ENCODE measurements at places on chromosomes 6 and 20.

DNA sequence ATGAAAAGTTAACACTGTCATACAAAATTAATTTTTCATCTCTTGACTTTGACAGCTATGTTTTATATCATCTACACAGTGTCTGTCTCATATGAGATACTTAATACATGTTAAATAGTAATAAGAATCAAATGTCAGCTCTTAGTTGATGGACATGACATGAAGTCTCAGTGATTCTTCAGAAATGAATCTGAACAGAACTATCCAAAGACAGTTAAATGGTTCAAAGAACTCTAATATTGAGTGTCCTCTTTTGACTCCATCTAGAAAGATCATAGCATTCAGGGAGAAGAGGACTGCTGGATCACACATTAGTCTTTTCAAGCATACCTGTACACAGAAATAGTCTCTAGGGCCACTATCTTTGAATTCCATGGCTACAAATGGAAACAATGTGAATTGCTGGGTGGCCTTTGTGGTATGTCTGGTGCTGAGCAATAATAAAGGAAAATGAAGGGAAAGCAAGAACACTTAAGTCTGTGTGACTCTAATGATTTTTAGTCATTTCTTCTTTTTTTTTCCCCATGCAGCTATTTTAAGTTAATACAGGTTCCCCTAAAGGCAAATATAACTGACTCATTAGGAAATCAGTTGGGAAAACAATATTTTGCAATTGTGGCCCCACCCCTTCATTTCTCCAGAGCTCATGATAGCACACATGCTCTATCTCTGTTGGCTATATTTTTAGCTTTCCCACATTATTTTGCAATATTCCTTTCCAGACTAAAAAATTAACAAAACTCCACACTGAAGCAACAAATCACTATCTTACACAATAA lies 367.5 kb downstream of the GRIK2 start:
- DNase-seq: no peak

DNA sequence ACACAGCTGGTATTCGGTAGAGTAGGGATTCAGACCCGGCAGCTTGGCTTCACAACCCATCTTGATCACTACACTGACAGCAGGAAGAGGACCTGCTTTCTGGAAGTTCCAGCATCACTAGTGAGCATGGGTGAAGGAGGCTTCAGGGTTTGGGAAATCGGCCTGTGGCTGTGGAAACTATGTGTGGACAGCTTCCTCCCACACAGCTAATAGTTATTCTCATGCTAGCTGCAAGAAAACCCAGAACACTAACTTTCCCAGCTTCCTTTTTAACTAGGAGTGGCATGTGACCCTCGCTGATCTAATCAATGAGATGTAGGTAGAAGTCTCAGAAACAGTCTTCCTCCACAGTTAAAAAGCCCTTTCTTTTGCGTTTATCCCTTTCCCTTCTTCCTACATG lies 36.3 kb upstream of the SIRPA start:
- no peak for DNase-seq

DNA sequence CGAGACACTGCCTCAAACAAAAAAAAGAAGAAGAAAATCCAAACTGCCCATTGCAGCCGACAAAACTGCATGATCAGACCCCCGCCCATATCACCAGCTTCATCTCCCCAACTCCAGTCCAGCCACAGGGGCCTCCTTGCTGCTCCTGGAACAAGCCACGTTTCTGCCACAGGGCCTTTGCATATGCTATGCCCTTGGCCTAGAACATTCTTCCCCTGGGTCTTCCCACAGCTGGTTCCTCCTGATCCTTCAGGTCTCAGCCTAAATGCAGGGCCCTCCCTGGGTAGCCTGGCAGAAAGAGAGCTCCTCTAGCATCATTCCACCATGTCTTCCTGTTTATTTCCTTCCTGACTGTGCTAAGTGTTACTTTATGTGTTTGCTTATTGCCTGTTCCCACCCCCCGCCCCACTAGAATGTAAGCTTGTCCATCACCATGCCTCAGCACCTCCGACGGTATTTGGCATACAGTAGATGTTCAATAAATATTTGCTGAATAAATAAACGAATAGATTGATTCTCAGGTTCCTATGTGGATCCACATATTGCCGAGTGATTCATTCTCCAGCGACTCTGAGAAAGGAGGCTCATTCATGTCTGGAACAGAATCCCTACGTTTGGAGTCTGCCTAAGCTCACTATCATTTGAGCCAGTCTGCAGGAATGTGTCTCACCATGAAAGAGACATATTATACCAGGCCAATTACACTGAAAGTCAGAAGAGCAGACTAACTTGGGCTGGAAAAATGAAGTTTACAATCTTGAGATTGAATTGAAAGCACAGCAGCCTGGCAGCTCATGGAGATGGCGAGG lies 56.1 kb downstream of the NFATC2 start:
- no peak for DNase-seq

GRCh38 chr6:97151601-97152000 lies 131.4 kb downstream of the MMS22L start:
- no peak for DNase-seq

DNA sequence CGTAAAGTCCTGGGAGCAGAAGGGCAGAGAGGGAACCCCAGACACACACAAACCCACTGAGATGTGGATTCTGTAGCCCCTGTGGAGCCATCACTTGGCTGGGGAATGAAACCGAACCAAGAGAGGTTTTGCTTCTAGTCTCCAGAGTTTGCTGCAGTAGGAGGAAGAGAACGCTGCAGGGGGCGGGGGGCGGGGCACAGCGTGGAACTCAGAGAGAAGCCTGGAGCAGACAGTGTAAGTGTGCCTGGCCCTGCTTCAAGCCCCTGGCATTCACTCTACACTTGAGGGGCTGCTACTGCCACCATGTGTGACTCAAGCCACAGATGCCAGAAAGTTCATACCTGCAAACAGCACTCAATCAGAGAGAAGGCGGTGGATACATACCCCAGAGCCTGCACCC lies 18.9 kb downstream of the GABRR1 start:
- no peak for DNase-seq

DNA sequence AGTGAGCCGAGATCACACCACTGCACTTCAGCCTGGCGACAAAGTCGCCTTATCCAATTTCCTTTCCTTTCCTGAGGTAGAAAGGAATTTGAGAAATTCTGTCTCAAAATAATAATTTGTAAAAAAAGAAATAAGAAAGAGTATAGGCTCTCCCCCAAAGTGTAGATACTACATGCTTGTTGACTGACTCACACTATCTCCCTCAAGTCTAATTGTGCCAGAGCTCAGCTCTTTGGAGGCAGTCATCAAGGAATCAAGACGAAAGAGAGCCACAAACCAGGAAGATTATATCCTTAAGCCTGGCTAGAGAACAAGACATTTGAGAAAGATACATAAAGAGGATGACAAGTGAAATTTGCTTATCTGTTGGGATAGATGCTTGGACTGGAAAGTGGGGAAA lies 3.7 kb upstream of the FKBPL start:
- no peak for DNase-seq

GRCh38 chr6:47634210-47635047 lies 64.0 kb upstream of the ADGRF4 start:
- no peak for DNase-seq

DNA sequence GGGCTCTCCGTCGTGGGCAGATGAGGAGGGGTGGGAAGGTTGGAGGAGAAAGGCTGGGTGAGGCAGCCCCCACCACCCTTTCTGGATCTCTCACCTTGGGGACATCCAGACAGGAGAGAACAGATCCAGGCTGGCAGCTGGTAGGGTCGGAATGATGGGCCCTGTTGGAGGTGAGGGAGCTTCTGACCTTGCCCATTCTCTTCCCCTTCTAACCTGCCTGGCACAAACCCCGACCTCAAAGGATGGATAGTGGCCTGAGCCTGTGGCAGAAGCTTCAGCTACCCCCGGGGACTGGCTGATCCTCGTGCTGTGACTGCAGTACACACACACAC lies 6.0 kb upstream of the NPBWR2 start:
- no peak for DNase-seq

- DNase-seq: no peak
These were observed 1.2 kb downstream of the MAK start for GRCh38 chr6:10837009-10837621.

GRCh38 chr6:11264100-11264499 lies 31.6 kb upstream of the NEDD9 start:
- no peak for DNase-seq

- DNase-seq: no peak
These were observed 67.3 kb downstream of the ANKRD60 start for GRCh38 chr20:58161192-58161591.

- DNase-seq: no peak
These were observed 60.0 kb downstream of the PTPN1 start for GRCh38 chr20:50569864-50570836.

DNA sequence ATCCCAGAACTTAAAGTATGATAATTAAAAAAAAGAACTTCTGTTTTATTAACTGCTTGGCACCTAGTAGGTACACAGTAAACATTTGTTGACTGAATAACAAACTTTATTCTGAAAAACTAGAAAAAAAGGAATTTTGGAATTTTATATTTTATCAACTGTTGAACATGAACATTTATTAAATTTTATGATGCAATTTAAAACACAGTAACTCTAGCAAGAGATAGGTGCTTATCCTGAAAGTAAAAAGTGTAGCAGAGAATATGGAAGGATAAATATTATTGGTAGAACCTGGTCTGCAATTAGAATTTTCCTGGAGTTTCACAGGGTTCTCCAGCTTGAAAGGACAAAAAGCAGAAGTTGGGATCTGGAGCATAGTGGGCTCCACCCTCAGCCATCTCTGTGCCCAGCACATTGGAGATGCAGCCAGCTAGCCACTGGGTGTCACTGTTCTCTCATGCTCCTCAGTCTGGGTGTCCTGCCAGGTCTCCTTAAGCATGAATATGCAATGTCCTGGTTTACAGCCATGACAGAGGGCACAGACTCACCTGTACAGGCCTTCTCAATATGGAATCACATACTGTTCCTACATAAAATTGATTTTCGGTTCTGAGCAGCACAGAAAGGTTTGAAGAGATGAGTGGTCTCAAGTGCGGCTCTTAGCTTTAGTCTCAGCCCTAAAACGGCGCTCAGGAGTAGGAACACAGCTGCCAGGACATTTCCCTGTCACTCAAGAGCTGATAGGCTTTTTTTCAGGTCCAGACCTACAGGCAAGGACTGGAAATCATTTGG lies 31.7 kb upstream of the IL20RA start:
- DNase-seq: peak; percentile 28

DNA sequence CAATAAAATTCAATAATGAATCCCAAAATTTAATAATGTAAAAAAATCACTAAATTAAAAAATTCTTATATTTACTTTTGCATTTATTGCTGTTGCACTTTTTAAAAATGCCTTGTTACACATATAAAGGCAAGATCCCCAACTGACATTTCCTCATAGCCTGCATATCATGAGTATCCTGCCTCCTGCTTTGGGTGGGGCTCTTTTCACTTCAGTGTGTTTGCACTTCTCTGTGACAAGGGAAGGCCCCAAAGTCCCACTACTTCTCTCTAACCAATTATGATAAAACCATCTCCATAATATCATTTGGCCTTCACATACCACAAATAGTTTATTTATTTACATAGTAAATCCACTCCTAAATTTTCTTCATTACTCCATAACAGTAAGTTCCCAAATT lies 446.1 kb upstream of the MARCKS start:
- no peak for DNase-seq

DNA sequence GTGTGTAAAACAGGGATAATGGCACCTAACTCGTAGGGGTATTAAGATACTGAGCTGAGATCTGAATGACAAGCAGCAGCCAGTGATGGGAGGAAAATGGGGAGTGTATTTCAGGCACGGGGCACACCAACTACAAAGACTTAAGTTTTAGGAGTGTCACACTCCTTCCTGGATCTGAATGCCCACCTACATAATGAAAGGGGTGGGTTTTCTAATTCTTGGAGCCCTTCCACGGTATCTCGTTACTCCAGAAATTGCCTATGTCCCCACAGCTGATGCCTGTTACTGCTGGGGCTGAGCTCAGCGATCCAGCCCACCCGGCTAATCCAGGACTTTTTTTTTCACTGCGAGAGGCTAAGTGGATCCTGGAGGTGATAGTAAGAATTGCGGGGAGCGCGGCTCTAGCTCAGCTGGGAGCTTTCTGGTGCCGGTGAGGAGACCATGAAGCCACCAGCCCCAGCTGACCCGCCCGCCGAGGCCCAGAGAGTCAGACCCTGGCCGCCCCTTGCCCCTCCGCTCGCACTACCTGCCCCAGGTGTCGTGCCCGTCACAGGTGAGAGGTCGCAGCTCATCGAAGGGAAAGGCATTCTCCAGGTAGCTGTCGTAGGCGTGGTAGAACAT lies 727 bp downstream of the EDEM2 start:
- DNase-seq: no peak

DNA sequence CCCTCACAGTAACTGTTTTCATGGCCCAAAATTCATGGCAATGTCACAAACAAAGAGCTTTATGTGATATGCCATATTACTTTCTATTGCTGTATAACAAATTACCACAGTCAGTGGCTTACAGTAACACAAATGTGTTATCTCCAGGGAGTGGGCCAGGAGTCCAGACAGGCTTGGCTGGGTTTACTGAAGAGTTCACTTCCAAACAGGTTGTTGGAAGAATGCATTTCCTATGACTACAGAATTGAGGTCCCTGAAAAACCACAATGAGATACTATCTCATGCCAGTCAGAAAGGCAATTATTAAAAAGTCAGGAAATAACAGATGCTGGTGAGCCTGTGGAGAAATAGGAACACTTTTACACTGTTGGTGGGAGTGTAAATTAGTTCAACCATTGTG lies 431.9 kb downstream of the PKHD1 start:
- DNase-seq: no peak

DNA sequence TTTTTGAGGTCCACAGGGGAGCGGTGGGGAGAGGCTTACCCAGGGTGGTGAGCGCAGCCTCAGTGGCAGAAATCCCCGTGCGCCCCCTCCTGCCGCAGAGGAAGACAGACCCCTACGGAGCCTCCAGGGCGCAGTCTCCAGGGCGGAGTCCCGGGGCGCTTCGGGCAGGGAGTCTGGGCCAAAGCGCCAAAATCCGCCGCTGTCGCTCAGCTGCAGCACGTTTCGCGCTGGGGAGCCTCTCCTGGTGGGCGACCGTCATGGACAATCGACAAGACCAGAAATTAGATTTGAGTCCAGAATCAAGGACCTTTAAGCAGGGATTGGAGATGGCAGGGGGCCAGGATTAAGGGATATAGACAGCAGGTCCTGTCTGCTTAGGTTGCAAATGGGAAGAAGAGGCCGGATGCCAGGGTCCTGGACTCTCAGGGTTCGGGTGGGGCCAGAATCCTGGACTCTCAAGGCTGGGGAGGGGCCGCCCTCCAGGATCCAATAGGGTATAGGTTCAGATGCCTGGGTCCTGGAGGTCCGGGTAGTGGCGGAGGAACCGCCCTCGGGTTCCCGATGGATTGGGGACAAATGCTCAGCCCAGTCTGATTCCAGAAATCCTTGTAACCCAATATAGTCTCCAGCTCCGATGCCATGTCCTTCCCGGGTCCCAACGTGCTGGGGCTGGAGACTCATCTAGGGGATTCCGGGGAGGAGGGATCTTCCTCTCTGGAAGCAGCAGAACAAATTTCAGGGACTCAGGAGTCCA lies 7.9 kb upstream of the HLA-E start:
- DNase-seq: no peak

GRCh38 chr20:48326868-48327267 lies 500.9 kb downstream of the PREX1 start:
- no peak for DNase-seq

Data from C1 segment of cervical spinal cord (tissue), 14 donors.